ENCODE measurements at places on chromosomes 1 and 21.

DNA sequence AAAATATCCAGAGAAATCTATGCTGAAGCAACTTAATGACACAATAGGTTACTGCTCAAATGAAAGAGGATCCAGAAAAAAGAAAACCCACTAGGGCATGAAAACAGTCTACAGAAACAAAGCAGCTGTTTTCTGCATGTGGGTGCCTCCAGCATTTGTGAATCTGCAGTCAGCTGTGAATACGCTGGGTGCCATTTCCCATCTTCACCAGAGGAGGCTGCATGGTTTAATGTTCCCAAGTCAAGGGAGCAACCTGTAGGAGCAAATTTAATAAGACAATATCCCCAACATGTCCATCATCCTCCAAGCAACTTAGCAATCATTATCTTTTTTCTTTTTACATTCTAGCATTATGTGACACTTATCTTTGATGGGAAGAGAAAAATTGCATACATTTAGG lies 396.6 kb downstream of the BRINP2 start:
- DNase-seq, result no peak

DNA sequence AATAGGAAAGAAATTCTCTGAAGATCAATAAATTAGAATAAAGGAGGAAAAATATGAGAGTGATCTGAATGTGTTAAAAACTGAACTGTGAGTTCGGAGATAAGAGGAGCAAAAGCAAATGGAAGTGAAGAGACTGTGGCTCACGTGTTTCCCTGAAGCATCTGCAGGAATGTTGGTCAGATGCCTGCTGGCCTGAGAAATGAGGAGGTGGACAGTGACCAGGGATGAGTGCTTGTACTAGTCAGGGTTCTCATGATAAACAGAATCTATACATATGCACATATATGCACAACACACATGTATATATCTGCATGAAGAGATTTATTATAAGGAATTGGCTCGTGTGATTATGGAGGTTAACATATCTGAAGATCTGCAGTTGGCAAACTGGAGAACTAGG lies 103.4 kb upstream of the TIAM1 start:
- DNase-seq, result peak; percentile 39

DNA sequence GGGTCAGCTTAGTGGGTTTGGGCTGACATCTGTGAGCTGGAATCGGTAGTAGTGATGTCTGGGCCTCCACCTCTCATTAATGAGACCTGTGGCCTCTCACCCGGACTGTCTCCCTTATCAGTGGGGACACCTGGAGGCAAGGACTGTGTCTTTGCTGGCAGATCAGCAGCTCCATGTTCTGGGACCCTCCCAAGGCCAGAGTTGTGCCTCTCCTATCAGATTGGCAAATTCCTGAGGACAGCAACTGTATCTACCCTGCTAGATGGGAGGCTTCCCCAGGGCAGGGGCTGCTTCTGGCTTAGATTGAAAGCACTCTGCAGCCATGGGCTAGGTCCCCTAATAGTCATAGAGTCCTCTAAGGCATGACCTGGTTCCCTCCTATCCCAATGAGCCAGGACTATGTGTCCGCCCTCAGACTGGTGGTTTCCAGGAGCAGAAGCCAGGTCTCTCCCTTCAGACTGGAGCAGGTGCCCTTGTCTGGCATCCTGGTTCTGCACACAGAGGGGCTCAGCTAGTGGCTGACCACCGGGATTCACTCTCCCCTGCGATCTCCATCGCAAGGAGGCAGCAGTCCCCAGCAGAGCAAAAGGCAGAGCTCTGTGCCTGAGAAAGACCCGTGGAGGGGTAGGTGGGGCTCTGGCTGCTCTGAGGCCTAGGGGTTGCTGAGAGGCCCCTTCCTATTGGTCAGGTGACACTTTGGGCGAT lies 5.8 kb downstream of the DRAXIN start:
- no peak for DNase-seq

DNA sequence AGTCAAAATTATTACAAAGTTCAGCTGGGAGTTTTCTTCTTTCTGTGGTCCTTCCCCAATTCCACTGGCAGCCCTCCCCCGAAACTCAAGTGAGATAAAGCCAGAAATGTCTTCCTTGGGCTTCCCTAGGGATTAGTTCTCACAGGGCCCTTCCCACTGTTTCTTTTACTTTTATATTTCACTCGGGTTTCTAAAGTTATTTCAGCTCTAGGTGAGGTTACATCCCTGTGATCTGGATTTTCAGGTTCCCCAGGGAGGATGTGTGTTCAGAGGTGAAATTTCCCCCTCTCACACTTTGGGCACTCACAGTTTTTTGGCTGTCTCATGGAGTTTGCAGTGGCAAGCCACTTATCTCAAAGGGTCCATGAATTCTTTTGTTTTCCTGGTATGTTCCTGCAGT lies 77.3 kb downstream of the DRAM2 start:
- DNase-seq, result no peak

- DNase-seq, result no peak
These were observed 465.8 kb downstream of the DSCAM start for GRCh38 chr21:40381111-40381510.

GRCh38 chr21:18608226-18608625 lies 204.6 kb upstream of the TMPRSS15 start:
- no peak for DNase-seq

DNA sequence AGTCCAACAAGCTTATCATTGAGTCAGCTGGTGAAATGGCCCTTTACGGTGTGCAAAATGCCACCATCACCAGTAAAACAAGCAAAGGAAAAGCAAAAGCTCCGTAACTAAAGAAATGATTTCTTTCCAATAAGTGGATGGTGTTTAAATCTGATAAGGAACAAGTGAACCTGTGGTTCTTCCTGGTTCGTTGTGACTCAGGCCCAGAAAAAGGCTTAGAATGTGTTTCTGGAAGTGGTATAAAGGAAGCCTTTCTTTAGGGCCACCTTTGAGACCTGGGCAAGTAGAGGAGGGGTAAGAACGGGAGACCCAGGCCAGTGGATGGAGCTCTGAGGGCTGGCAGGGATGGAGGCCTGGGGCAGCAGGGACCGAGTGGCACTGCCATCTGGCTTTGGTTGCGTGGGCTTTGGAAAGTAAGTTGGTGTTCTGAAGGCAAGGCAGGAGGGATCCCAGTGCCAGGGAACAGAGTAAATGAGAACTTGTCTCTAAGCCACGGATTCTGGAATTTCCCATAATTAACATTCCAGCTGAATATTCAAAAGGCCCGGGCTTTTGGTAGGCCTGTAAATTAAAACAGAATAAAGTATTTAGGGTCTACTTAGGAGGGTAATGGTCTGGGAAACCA lies 87.9 kb upstream of the LMO4 start:
- no peak for DNase-seq

DNA sequence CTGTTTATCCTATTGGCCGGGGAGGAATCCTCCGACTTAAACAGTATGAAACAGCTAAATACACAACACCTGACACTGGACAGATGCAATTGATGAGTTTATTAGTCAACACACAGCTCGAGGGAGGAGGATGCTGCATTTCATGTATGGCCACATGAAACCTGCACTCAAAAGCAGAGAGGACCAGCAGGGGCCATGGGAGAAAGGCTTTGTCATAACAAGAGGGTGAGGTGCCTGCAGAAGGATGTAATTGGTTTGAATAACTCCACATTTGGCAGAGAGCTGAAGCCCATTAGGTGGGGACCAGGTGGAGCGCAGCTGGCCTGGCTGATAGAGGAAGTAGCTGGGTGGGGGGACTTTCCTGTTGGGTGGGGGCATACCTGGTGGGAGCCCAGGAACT lies 599.1 kb downstream of the PTPRU start:
- DNase-seq, result no peak

DNA sequence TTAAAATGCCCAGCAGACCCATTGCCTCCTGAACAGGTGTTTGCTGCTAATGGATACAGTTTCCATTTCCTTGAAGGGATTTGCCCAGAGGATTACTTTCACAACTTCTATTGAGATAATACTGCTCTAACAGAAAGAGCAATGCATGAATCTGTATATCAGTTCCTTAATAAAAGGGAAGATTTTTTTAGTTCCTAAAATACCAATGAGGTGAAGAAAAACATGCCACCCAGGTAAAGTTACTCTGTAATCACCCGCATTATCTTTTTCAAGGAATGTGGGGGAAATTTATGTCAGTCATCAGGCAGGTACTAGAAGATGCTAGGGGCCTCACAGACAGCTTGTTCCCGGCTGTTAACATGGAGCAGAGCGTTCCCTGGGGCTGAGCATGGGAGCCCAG lies 41.1 kb downstream of the KCNJ15 start:
- DNase-seq, result no peak

- no peak for DNase-seq
These were observed 18.3 kb upstream of the PALMD start for GRCh38 chr1:99627615-99628014.

DNA sequence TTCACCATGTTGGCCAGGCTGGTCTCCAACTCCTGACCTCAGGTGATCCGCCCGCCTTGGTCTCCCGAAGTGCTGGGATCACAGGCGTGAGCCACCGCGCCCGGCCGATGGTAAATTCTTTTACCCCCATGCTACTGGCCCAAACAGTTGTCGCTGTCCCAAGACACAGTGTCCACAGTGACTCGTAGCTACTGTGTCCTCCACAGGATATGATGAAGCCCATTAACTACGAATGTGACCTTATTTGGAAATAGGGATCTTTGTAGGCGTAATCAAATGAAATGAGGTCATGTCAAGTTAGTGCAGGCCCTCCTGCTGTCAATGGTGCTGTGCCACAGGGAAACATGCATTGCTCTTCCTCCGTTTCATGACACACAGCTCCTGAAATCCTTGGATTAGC lies 8.5 kb downstream of the FNDC10 start:
- DNase-seq, result peak; percentile 54

GRCh38 chr1:54884768-54885167 lies 2.2 kb downstream of the DHCR24 start:
- DNase-seq, result no peak

DNA sequence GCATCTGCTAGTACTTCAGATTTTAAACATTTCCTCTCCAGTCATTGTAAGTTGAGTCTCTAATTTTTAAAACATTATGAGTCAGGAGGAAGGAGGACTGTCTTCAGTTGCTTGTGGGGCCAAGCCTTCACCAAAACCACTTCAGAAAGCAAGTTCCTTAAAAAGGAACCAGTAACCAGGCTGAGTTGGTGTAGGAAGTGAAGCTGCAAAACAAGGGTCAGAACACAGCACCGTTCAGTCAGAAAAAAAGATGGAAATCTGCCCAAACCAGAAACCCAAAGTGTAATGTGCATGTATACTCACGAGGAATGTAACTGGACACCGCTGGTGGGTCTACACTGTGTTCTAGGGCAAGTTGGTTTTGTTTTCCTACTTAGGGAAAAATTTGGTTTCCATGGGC lies 402.1 kb downstream of the SETD4 start:
- peak; percentile 76 for DNase-seq

- DNase-seq, result no peak
These were observed 111.7 kb downstream of the FOXD2 start for GRCh38 chr1:47549532-47549931.

DNA sequence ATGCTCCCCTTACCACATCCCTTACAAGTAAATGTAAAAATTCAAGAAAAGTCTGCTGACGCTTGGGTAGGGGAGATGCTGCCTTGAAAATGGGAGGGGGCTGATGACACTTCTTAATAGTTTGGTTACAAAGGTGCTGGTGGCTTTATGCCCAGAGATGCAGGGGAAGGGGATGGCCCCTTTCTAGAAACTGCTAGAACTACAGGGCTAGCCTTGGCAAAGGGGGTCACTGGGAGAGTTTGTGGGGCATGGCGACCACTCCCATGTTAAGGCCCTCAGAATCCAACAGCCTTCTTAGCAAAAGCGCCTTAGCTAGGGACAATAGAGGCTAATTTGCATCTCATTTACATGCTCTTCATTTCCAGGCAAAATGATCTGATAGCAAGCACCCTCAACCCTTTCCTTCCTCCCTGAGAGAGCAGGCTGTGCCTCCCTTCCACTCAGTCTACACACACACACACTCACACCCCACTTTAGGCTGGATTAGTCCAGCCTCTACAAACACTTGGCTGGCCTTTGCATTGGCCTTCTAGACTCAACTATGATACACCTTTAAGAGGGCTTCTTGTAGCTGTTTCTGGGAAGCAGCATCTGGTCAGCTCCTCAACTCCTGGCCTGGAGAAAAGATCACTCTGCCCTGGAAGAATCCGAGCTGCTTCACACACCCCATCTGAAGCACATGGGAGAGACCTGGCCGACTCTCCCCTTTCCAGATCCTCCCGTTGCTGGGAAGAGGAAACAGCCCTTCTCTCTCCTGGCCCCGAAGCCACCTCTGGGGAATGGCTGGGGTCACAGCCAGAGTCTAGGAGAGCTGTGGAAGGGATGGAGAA lies 1.7 kb downstream of the SEMA6C start:
- no peak for DNase-seq

DNA sequence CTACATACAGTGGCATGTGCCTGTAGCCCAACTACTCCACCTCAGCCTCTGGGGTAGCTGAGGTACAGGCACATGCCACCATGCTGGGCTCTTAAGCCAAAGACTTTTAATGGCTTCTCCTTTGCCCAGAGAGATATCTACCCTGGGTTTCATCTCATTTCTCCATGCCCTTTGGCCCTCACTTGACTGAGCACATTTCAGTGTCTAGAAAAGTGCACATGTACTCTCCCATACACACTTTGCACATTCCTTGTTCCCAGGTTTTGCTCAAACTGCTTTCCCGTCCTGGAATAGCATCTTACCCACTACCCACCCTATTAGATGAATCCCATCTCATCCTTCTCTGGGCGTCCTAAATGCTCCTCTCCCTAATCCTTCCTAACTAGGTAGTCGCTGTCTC lies 10.2 kb upstream of the RXRG start:
- no peak for DNase-seq

DNA sequence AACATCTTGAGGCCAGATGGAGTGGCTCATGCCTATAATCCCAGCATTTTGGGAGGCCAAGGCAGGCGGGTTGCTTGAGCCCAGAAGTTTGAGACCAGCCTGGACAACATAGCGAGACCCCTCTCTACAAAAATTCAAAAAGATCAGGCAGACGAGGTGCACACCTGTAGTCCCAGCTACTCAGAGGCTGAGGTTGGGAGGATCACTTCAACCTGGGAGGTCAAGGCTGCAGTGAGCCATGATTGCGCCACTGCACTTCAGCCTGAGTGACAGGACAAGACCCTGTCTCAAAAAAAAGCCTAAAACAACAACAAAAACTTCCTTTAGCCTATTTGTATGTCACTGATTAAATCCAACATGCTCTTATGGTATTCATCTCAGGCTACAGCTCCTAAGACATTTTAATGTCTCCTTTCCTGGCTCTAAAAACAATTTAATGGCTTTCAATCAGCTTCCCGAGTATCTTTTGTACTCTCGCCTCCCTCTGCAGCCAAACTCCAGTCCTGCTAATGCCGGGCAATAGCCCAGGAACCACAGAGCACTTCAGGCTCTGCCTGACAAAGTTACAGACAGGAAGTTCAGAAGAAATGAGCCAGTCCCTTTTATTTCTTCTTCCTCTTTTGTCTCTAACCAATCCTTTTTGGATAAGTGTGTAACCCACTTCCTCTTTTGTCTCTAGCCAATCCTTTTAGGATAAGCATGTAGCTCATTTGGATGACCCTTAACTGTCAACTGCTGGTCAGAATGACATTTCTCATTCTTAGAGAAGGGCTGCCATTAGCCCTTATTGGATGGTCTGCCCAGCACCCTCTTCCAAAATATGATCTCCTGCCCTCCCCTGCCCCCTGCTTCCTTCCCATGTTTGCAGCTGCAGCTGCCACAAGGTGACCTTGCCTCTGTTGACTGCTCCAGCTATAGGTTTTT lies 6.6 kb upstream of the DOP1B start:
- peak; percentile 88 for DNase-seq

- peak; percentile 79 for DNase-seq
These were observed 2.2 kb downstream of the SPATA6 start for GRCh38 chr1:48469616-48470480.
